ENCODE measurements at places on chromosomes 4 and X.

DNA sequence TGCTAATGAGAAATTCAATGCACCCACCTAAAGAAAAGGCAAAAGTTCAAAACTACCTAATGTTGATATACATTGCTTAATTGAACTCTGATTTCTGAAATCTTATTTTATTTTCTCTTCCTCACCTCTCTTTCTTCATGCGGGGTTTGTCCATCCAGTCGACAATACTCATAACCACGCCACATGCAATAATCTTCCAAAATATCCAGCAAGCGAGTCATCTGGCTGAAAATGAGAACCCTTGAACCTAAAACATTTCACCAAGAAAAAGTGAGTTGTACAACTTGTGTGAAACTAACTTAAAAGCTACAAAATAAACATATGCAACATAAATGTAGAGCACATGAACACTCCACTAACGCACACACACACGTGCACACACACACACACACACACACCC, 26.7 kb downstream of the SMARCA1 start:
- DNase-seq = no peak

GRCh38 chrX:70046978-70047377, 2.8 kb downstream of the AWAT2 start:
- no peak for DNase-seq

GRCh38 chrX:130047416-130047815, 62.9 kb downstream of the ELF4 start:
- DNase-seq = no peak

GRCh38 chrX:363621-364375, 22.9 kb downstream of the PPP2R3B start:
- DNase-seq = no peak

DNA sequence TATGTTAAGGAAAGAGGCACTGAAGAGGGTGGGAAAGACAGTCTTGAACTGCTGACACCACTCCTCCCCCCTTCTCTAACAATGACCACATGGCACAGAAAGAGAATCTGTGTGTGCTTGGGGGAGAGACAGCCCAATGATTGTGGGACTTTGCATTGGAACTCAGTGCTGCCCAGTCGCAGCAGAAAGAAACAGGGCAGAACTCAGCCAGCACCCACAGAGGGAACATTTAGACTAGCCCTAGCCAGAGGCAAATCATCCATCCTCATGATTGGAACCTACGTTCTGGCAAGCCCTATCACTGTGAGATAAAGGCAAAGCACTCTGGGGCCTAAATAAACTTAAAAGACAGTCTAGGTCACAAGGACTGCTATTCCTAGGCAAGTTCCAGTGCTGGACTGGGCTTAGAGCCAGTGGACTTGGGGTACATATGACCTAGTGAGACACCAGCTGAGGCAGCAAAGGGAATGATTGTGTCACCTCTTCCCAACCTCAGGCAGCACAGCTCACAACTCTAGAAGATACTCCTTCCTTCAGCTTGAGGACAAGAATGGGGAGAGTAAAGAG, 132.8 kb upstream of the S100G start:
- DNase-seq = no peak

- no peak for DNase-seq
Measured at GRCh38 chr4:176150704-176151103, 44.7 kb downstream of the SPATA4 start.

DNA sequence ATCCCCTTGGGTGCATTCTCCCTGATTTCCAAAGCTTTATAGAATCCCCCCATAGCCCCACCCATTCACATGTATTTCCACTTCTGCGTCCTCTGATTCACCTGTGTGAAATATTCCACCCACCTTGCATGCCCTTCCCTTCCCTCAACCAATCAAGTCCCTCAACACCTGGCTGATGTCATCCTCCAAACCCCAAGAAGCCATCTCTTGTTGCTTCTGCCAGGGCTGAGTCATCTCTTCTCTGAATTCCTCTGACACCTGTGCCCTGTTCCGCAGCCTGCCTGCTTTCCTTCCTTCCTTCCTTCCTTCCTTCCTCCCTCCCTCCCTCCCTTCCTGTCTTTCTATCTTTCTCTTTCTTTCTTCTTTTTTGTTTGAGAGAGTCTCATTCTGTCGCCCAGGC, 9.9 kb downstream of the CRMP1 start:
- no peak for DNase-seq

DNA sequence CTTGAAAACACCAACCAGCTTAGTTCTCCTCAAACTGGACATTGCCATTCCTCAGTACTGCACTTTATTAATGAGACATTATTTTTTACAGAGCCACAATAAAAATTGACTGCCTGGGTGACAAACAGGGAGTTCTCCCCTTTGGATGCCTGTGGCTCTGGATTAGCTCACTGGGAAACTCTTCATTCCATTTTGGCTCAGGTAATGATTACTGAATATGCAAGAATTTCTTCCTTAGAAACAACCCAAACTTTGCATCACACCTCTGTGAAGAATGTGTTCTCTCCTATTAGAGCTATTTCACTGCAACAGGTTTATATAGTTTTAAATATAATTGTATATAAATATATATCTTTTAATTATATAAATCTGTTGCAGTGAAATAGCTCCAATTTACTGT, 2065.8 kb downstream of the ARAP2 start:
- DNase-seq = no peak

DNA sequence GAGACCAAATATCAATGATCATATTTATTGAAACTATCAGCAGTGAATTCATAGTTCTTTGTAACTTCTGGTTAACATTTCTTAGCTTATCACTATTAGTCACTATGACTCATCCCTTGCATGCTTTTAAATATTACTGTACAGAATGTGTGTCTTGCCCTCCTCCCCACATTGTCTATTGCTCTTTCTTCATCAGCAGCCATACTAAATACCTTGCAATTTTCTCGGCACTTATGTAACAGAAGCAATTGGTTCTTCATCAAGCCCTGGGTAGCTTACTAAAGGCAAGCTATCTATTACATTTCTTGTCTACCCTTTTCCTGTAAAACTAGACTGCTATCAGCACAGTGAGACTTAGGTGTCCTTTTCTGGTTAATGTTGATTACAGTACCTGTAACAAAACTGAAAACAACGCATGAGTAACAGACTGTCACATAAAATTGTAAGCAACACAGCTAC, 8.2 kb downstream of the KLHL4 start:
- no peak for DNase-seq

GRCh38 chr4:168551945-168552695, 55.3 kb downstream of the PALLD start:
- DNase-seq = no peak
